Activated CD4-positive, alpha-beta T cell treated with anti-CD3 and anti-CD28 coated beads, Interleukin-2, Interleukin-4, amounts not matched to agents 100 ng/mL and 50 ng/mL, durations not matched to agents 16 hours and 8 hours (primary cell): ENCODE measurements at places on chromosomes 7 and 10.

DNA sequence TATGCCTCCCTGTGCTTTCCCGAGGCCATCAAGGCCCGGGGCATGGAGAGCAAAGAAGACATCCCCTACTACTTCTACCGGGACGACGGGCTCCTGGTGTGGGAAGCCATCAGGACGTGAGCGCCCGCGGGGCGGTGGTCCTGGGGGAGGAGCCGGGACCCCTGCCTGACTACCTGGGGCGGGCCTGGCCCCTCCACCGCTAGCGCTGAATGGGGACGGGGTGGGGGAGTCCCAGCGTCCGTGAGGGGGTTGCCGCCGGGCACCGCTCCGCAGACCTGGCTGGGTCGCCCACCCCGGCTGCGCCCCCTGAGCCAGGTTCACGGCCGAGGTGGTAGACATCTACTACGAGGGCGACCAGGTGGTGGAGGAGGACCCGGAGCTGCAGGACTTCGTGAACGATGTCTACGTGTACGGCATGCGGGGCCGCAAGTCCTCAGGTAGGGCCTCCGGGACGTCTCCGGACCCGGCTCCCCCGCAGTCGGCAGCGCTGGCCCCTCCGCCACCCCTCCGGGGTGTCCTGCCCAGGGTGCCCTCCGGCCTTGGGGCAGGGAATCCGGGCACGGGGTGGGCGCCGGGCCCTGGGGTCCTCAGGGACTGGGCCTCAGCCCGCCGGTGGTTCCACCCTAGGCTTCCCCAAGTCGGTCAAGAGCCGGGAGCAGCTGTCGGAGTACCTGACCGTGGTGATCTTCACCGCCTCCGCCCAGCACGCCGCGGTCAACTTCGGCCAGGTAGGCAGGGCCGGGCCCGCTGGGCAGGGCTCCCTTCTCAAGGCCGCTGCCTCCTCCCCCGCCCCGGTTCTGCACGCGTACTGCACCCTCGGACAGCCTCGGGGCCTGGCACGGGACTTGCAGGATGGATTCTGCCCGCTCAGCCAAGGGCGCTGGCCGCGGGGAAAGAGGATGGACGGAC, 69.3 kb downstream of the ALOX5 start:
- no peak for DNase-seq

- DNase-seq = no peak
Observed at GRCh38 chr7:48089046-48090003, at the start of gene UPP1. UPP1 (plus strand) TSS chr7:48089265; CDS start chr7:48094784, 5,519 bp downstream.

- DNase-seq = no peak
Observed at GRCh38 chr7:85734823-85735222, 548.0 kb upstream of the SEMA3D start.

- no peak for DNase-seq
Observed at GRCh38 chr7:93140582-93141191, 7.5 kb downstream of the SAMD9L start.

DNA sequence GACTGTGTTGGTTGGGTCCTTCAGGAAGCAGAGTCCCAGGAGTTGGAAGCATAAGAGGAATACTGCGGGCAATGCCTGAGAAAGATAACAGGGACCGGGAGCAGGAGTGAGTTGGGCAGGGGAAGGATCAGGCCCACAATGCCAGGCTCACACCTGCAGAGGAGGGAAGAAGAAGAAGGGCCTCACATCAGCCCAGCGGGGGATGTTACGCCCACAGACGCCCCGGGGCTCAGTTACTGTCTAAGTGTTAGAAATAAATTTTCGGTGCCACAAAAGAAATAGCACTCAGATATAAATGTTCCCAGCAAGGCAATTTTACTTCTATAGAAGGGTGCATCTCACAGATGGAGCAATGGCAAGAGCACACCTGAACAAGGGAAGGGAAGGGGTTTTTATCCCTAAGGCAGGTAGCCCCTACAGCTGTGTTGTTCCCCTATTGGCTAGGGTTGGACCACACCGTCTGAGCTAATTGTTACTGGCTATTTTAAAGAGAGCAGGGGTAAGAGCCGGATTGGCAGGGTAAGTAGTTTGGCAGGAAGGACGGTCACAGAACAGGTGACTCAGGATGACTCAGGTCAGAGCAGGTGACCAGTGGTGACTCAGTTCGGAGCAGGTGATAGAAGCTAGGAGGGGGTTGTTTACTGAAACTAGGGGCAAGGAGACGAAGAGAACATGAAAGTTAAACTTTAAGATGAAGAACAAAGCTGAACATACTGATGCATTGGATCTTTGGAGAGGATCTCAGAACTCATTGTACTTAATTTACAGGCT, at the start of gene NOS3:
Gene NOS3 (plus strand): TSS at position 602 of the 771 bp plus-strand sequence. CDS start 2,787 bp downstream, outside the sequence.
- DNase-seq = no peak
